ENCODE measurements at places on chromosomes 5 and 9.
A peak's percentile ranks its signal among the peaks of the same experiment; 100 is the strongest.

GRCh38 chr5:154513669-154514084 is 35.6 kb upstream of the HAND1 start:
- DNase-seq: peak; percentile 7

- peak; percentile 7 for DNase-seq
Observed at GRCh38 chr5:81232464-81233079, 550 bp upstream of the CKMT2 start.

GRCh38 chr9:126722252-126722921 is 82.5 kb upstream of the ZBTB43 start:
- DNase-seq: peak; percentile 75

GRCh38 chr5:170542691-170543293 is 39.0 kb downstream of the KCNIP1 start:
- DNase-seq: no peak

GRCh38 chr9:137371946-137372651 is 50.9 kb downstream of the EXD3 start:
- DNase-seq: no peak

- peak; percentile 81 for DNase-seq
Observed at GRCh38 chr5:17190242-17190778, 27.1 kb upstream of the BASP1 start.

DNA sequence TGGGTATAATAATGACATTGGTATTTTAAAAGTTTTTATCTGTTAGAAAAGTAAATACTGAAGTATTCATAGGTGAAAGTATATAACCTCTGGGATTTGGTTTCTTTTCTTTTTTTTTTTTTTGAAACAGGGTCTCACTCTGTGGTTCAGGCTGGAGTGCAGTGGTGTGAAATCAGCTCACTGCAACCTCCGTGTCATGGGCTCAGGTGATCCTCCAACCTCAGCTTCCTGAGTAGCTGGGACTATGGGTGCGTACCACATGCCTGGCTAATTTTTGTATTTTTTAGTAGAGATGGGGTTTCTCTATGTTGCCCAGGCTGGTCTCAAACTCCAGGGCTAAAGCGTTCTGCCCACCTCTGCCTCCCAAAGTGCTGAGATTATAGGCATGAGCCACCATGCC is 7.2 kb downstream of the HSDL2 start:
- DNase-seq: no peak

DNA sequence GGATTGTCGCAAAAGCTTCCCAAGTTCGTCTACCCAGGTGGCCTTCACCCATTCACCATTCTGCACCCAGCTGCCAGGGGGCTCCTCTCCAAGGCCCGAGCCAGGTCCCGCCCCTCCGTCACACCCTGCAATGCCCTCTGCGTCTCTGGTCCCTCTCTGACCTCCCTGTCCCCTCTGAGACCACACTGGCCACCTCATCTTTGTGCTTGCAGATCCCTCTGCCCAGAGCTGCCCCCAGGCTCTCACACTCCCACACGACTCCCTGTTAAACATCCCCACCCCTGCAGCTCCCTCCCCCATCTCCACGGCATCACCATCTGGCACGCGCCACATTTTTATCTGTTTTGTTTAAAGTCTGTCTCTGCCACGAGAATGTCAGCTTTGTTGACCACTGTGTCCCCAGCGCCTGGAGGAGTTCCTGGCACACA is 243.6 kb downstream of the PBX3 start:
- no peak for DNase-seq

DNA sequence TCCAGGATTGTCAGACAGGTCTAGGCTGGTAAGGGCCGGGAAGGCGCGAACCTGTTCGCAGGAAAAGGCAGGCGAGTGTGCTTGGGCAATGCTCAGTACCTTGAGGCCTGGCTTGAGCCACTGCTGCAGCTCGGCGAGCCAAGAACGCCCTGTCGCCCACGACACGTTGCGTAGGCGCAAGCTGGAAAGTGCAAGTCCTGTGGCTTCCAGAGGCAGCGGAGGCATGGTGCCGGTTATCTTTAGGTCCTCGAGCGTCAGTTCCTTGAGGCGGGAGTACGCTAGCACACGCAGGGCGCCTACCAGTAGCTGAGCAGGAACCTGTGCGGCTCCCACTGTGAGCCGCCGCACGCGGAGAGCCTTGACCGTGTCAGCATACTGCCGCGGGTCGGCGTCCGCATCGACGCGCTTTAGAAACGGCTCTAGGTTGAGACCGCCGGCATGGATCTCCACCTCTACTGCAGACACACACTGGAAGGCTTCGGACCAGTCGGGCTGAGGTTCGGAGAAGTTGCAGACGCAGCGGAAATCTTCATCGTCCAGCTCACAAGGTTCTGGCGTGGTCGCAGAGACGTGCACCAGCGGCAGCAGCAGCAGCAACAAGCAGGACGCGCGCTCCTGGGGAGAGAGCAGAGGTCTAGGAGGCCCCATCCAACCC is 482 bp downstream of the CD14 start:
- peak; percentile 69 for DNase-seq

DNA sequence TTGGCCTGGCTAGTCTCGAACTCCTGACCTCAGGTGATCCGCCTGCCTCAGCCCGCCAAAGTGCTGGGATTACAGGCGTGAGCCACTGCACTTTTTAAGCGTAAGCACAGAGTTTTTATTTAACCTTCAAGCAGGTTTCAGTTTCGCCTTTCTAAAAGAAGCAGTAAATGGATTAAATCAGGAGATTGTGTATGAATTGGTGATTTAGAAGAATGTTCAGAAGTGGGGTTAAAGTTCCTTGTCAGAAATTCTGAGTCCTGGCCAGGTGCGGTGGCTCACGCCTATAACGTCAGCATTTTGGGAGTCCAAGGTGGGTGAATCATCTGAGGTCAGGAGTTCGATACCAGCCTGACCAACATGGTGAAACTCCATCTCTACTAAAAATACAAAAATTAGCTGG is 12.2 kb downstream of the HSPA4 start:
- no peak for DNase-seq

DNA sequence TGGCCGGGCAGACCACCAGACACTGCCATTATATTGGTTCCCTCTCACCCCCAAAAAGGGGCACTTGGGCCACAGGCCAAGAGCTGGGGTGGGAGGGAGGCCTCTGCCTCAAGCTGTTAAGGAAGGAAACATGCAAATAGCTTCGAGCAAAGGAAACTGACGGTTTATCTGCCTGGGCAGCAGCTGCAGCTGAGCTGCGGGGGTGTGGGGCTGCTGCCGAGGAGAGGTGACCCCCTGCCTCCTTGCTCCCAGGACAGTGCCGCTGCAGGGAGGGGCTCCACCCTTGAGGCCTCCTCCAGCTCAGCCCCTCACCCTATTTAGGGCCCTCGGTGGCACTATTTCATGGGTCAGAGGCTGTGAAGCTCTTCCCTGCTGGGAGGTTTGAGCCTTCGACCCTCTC is 789 bp downstream of the DOK3 start:
- no peak for DNase-seq

DNA sequence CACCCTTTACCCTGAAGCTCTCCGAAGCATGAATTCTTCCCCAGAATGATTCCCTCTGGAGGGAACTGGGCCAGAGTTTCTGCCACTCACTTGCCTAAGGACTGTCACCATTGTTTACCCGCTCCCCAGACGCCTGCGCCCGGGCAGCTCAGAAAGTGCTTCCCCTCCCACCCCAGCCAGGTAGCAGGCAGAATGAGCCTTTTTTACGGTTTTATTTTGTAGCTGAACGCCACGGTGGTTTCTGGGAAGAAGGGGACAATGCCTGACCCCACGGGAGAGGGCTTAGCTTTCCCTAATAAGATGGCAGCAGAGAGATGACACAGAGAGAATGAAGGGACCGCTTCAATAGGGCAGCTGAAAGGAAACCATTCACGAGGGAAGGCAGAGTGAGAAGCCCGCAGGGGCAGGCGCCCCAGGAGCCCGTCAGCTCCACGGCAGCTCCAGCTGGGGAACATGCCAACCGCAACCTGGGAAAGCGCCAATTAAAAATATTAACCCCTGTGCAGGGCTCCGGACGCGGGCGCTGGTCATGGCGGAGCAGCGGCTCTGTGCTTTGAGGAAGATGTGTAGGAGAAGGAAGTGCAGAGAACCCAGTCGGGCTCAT is 20.4 kb upstream of the NTNG2 start:
- DNase-seq: peak; percentile 37

DNA sequence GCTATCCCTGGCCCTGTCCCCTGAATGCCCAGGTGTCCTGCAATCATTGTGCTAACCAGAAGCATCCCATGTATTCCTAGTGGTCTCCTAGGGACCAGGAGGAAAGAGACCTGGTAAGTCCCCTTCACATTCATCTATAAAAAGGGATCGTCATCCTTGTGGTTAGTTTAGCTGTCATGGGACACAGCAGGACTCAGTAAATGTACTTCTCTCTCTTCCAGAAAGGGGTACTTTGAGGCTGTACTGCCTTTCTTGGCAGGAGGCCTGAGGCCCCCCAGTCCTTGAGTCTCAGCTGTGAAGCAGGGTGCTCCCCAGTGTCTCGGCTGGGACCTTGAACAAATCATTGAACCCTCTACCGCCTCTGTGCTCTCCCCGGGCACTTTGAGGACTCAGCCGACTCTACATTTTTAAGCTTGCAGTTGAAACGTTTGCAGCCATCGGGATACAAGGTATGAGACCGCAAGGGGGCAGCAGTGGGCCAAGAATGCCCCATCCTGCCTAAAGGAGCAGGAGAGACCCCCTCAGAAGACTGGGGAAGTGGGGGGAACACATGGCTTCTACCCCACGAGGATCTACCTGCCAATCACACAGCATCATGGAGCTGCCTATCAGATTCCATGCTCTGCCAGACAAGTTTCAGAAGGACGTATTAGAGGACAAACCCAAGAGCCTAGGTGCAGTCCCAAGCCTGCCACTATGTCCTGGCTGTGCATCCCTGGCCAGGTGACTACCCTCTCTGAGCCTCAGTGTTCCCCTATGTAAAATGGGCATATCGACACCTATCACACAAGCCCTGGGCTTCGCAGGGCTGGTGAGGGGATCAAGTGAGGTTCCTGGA is 2.4 kb upstream of the PHYKPL start:
- peak; percentile 75 for DNase-seq

DNA sequence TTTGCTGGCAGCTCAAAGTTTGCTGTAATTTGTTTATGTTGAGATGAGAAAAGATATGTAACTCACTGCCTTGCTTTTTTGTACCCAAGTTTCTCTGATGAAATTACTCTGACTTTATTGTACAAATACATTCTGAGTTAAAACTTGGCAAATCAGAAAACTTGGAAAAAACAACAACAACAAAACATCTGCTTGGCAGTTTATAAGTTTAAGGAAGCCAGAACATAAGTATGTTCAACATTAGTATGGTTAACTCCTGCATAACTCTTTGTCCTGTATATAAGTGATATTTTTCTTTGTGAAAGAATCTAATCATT is 233.1 kb downstream of the MAST4 start:
- no peak for DNase-seq

DNA sequence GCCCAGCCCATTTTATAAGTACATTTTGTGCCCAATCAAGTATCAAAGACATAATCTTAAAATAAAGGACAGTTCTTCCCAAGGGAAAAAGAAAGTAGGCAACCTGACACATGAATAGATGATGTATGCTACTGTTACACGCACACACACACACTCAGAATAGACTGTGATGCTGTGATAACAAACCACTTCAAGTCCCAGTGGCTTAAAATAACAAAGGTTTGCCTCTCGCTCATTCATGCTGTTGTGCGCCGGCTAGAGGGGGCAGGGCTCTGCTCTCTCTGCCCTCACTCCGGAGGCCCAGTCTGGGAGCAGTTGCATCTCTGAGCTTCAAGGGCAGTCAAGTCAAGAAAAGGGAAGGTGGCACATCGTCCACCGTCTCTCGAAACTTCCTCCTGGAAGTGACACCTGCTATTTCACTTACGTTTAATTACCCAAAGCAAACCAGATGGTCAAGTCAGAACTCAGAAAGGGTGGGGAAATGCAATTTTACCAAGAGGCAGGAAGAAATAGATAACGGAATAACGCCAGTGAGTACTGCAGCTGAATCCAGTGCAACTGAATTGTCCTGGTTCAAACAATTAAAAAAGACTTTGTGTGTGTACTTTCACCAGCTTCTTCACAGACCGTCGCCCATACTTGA is 43.3 kb downstream of the ANKRD33B start:
- DNase-seq: no peak

DNA sequence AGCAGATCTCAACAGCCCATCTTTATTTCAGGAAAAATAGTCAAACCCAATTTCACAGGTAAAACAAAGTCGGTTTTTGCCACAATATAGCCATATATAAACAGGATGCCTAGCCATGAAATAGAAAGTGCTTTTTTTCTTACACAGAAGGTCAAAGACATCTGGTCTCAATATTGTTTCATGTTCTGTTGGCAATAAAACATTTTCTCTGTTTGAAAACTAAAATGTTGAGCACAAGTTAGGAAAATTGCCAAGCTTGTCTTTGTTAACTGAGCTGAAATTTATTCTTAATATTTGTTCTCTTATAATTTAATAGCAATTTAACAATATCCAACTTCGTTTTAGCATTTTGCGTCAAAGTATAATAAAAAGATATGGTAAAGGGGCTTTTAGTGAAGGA is 673.4 kb downstream of the DTWD2 start:
- DNase-seq: no peak

- no peak for DNase-seq
Observed at GRCh38 chr9:976943-977837, 735 bp downstream of the DMRT3 start.

Measured in ELR (cell line).